ENCODE measurements at places on chromosomes 1 and 21.

- DNase-seq: no peak
These were observed 736 bp upstream of the BARHL2 start for GRCh38 chr1:90717665-90718410.

GRCh38 chr21:44074315-44074958 is 32.8 kb upstream of the PWP2 start:
- DNase-seq: no peak

DNA sequence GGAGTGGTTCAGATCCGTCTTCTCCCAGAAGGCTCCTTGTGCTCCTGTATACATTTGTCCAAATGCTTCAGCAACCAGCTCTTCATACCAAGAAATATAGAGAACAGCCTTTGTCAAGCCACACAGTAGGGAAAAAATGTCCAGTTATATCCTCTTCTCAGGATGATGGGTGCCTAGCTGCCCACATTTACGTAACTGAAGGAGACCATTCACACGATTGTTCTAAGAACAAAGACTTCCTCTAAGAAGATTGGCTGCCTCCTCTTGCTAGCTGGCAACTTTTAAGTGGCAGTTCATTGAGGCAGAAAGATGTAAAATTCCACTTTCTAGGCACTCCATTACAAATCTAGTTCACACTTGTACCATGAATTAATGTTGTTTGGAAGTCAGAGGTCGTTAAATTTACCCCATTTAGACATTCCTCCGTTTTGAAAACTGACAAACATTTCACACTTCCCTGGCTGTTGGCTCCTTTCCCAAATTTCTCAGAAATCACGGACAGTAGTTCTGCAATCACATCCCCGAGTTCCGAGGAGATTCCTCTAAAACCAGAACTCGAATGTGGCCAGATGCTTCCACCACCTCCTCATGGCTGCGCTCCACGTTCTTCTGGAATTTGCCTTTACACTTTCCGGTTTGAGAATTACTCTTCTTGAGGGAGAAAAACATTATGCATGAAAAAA is 45.6 kb upstream of the CSF1 start:
- no peak for DNase-seq

GRCh38 chr1:20521960-20522861 is 14.3 kb upstream of the MUL1 start:
- peak; percentile 64 for DNase-seq

DNA sequence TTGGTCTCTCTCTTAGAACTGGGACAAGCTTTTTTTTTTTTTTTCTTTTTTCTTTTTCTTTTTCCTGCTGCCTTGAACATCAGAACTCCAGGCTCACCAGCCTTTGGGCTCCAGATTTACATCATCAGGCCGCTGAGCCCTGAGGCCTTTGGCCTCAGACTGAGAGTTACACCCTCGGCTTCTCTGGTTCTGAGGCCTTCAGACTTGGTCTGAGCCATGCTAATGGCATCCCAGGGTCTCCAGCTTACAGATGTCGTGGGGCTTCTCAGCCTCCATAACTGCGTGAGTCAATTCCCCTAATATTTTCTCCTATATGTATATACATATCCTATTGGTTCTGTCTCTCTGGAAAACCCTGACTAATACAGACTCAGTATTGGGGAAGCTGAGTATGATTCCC is 36.5 kb upstream of the RC3H1 start:
- DNase-seq: no peak

- DNase-seq: no peak
These were observed 2.8 kb upstream of the ABCG1 start for GRCh38 chr21:42215942-42216725.

Data from dorsolateral prefrontal cortex (tissue), 122 donors.